ENCODE measurements at places on chromosomes 16 and 17.
A peak's percentile ranks its signal among the peaks of the same experiment; 100 is the strongest.

DNA sequence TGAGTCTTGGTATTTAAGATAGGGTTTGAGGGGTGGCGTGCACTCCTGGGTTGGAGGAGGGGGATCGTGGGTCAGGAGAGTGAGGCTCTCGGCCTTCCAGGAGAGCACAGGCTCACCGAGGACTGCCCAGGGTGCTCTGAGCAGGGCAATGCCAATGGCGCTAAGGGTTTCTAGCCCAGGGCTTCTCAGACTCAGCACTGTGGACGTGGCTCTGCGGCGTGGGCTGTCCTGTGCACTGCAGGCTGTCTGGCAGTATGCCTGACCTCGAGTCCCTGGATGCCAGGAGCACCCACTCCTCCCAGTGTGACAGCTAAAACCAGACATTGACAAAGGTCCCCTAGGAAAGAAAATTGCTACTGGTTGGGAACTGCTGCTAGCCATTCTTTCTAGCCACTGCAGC is 37.2 kb upstream of the ENDOV start:
- DNase-seq, result no peak

DNA sequence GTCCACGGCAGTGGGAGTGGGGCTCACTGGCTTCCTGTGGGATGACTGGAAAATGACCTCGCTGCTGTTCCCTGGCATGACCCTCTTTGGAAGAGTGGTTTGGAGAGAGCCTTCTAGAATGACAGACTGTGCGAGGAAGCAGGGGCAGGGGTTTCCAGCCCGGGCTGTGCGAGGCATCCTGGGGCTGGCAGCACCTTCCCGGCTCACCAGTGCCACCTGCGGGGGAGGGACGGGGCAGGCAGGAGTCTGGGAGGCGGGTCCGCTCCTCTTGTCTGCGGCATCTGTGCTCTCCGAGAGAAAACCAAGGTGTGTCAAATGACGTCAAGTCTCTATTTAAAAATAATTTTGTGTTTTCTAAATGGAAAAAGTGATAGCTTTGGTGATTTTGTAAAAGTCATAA is 7.8 kb upstream of the RNF213 start:
- DNase-seq, result peak; percentile 50

- no peak for DNase-seq
Measured at GRCh38 chr16:5046914-5047313, 13.2 kb upstream of the NAGPA start.

GRCh38 chr17:71392715-71393567 is 727.9 kb upstream of the SOX9 start:
- no peak for DNase-seq

GRCh38 chr17:55090079-55090492 is 121.5 kb downstream of the STXBP4 start:
- DNase-seq, result no peak

DNA sequence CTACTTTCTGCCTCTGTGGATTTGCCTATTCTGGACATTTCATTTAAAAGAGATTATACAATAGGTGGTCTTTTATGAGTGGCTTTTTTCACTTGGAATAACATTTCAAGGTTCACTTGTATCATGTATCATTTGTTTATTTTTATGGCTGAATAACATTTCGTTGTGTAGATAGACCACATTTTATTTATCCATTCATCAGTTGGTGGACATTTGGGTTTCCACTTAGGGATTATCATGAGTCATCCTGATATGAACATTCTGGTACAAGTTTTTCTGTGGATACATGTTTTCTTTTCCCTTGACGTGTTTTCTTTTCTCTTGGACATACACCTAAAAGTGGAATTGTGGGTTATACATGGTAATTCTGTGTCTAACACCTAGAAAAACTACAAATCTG is 25.3 kb downstream of the PRSS54 start:
- DNase-seq, result no peak

GRCh38 chr16:73483076-73483791 is 435.3 kb upstream of the ZFHX3 start:
- DNase-seq, result peak; percentile 91

GRCh38 chr17:44188576-44189403 is 2.0 kb downstream of the TMUB2 start:
- no peak for DNase-seq

- DNase-seq, result no peak
Measured at GRCh38 chr16:78211020-78211599, 111.7 kb downstream of the WWOX start.

DNA sequence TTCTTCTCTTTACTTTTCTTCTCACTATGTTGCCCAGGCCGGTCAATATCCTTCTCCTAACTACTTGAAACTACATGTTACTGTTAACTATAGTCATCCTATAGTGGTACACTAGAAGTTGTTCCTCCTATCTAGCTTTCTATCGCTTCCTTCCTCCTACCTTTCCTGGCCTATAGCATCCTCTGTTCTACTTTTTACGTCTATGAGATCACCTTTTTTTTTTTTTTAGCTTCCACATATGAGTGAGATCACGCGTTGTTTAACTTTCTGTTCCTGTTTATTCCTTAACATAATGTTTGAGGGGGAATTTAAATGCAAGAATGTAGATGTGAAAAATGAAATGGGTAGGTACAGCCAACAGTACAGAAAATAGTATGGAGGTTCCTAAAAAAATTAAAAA is 30.5 kb upstream of the YPEL2 start:
- no peak for DNase-seq

DNA sequence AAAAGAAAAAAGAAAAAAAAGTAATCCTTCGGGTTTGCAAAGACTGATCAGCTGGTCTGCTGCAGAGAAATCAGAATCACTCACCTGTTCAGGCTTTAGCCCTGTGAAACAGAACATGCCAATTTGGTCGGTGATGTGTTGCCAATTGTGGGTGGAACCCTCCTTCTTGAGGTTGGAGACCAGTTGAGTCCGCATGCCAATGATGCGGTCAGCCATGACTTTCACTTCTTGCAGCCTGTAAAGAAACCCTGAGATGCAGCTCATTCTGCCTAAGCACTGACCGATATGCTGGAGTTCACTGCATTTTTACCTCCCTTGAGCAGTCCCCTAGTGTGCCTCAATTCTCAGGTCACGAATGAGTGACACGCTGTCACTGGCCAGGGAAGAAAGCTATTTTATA is 24.8 kb upstream of the SLC38A7 start:
- no peak for DNase-seq

DNA sequence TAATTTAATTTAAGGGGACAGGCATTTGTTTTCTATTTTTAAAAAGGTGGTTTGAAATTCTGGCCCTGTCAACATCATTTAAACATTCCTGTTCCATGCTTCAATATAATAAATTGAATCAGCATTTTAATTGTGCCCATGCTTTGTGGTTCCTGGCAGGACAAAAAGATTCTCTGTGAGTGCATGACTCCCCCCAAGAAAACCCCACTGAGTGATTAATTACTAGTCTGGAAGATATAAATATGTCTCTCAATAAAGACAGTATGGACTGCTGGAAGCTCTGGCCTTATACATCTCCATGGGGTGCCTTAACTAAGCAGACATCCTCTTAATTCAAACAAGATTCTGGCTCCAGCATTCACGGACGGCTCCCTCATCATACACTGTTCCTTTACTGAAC is 95.0 kb upstream of the PSMD7 start:
- peak; percentile 75 for DNase-seq

DNA sequence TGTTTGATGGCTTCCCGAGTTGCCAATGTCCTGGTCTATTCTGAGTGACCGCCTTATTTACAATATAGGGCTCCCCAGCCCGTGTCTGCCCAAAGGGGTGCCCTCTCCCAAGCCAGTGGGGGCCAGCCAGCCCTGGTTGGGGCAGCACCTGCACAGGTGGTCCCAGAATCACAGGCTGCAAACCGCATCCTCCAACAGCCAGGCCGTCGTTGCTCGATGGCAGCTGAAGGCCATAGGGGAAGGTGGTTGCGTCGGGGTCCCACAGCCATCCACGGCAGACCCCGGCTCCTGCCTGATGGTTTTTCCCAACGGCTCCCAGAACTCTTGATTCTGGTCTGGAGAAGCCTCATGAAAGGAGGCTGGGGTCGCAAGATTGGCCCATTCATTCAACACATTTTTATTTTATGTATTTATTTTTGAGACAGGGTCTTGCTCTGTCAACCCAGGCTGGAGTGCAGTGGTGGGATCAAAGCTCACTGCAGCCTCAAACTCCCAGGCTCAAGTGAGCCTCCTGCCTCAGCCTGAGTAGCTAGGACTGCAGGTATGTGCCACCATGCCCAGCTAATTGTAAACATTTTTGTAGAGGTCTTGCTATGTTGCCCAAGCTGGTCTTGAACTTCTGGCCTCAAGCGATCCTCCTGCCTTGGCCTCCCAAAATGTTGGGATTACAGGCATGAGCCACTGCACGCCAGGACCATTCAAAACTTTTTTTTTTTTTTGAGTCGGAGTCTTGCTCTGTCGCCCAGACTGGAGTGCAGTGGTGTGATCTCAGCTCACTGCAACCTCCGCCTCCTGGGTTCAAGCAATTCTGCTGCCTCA is 79.0 kb upstream of the TOB1 start:
- DNase-seq, result no peak

GRCh38 chr16:87816507-87817100 is 50.8 kb upstream of the KLHDC4 start:
- DNase-seq, result no peak

DNA sequence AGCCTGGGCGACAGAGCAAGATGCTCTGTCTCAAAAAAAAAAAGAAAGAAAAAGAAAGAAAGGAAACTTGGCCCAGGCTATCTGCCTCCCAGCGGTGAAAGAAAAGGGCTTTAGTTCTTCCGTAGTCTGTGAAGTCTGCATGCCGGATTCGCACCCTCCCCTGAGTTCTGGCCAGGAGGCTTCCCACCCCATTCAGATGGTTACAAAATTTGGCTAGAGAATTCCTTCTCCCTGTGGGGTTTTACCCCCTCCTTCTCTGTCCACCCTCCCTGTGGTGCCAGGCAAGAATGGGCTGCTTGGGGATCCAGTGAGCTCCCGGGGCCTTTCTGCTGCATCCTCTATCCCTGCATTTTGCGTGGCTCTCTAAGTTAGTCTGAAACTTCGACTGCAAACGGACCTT is 37.8 kb downstream of the PAFAH1B1 start:
- DNase-seq, result no peak

GRCh38 chr17:40153603-40154236 is 13.4 kb downstream of the CASC3 start:
- DNase-seq, result no peak

- no peak for DNase-seq
Measured at GRCh38 chr17:13699261-13699660, 97.5 kb upstream of the HS3ST3A1 start.

- peak; percentile 46 for DNase-seq
Measured at GRCh38 chr17:77478899-77479298, 338.1 kb downstream of the SEC14L1 start.

All from eye (tissue), 1 donor.